Activated naive CD4-positive, alpha-beta T cell treated with Interleukin-2 at 50 U/mL for 16 hours (primary cell): ENCODE measurements at places on chromosomes 6 and 20.

- DNase-seq, result no peak
Observed at GRCh38 chr6:74826263-74826662, 379.6 kb downstream of the COL12A1 start.

GRCh38 chr20:53752971-53753879, 159.6 kb upstream of the ZNF217 start:
- no peak for DNase-seq

GRCh38 chr6:24125980-24126379, at the start of gene NRSN1:
TSS of gene NRSN1 (plus strand) at chr6:24126215. CDS start at chr6:24134328, 8,113 bp downstream.
- no peak for DNase-seq

DNA sequence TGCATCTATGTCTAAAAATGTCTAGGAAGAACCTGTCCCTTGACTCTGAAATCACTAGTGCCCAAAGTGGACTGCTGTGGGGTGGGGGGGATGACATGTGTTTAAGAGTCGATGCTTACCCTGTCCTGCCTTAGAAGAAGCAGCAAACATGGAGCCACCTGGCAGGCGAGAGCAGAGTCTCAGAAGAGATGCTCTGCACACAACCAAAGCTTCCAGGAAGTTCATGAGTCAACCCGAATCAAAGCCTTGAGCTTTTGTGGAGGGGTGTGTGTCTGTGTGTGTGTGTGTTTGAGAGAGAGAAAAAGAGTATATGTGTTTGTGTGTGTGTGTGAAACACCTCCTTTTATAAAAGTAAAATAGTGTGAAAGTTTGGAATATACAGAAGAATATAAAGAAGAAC, 269.9 kb downstream of the ALDH8A1 start:
- DNase-seq, result no peak
